ENCODE measurements at places on chromosomes 11 and 22. TPM values are rescaled to one million over a fixed set of nuclear protein-coding genes. Genes with fewer than 3 reads are reported as not detected.

DNA sequence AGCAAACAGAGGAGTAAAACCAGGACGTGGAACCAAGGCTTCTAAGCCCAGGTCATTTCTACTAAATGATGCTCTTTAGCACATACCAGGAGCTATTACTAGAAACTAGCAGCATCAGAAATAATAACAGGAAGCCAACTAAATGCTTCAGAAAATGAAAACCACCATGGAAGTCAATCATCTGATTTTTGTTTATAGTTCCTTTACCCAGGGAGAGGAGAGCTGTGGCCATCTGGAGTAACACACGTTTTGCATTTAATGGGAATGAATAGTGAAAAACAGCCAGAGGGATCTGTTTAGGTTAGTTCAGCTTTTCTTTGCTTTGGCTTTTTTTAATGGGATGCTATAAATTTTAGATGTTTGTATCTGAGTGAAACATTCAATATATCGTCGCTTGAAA lies 250.7 kb upstream of the ARHGAP20 start:
- DNase-seq, result no peak

The GP1BB gene
- not detected for total RNA-seq

The CHRM4 gene
- not detected for total RNA-seq

DNA sequence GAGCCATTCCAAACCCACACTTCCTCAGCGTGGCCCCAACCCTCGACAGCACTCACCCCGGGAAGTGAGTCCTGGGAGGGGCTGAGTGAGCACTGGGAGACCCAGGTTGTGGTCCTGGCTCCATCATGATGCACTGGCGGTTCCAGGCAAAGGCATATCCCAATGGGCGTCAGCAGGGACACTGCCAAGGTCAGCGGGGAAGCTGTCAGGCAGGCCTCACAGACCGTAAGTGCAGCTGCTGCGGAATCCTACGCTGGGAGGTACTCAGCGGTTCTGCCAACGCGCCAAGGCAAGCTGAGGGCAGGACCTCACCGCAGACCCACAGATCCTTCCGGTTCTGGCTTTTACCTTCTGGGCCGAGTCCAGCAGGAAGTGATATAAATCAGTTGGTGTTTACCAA lies 1.4 kb upstream of the GAL3ST1 start:
- DNase-seq, result no peak

GRCh38 chr11:94959179-94959578 lies 14.2 kb downstream of the CWC15 start:
- no peak for DNase-seq

- no peak for DNase-seq
Observed at GRCh38 chr11:78689585-78690153, 115.0 kb upstream of the NARS2 start.

The HTR3B gene
- not detected for total RNA-seq

GRCh38 chr11:37560991-37561390 lies 963.0 kb upstream of the RAG2 start:
- no peak for DNase-seq

GRCh38 chr11:45885921-45886721 lies 670 bp downstream of the MAPK8IP1 start:
- DNase-seq, result no peak

DNA sequence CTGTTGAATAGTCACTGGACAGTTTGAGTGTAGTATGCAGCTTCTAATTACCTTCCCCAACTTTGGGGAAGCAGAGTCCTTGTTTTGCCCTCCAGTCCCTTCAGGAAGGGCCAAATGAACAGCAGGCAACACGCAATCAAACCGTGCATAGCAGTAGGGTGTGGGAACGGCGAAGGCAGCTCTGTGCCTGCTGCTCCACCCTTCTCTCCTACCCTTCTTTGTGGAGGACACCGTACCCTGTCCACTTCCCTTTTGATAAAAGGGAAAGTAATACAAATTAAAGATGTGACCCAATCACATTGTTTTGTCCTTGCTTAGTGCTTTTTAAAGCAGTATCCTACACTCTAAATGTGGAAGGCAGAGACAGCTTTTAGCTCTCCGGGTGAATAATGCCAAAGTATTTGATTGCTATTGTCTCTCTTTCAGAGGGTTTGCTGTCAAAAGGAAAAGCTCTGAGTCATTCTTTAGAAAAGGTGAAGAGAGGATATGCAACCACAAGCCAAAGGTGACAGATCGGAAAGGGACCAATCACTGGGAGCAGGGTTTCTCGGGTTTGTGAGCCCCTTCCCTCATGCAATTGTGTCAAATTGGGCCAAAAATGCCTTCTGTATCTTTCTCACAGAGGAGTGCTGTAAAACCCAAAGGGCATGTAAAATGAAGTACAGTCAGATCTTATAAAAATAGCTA lies 407.3 kb upstream of the CCDC90B start:
- no peak for DNase-seq

The KCNQ1 gene
- 39.7 TPM for total RNA-seq

DNA sequence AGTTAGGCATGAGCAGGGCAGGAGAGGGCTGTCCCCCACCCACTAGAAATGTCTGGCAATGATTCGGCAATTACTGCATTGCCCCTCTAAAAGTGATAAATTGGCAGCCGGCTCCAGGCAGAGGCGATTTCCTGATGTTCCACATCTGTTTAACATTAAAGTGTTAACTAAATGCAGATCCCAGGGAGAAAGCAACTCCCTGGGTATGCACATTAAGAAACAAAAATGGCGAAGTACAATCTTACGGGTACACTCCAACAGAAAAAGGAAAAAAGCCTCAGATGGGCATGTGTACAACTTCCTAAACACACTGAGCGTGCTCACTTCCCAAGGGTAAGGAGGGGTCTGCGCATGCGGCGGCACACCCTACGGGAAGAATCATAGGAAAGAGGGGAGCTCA lies 314.4 kb downstream of the CASP12 start:
- no peak for DNase-seq

Data from left cardiac atrium (tissue), 4 donors.